Stimulated activated CD4-positive, alpha-beta T cell treated with anti-CD3 and anti-CD28 coated beads, Interleukin-1b, Interleukin-23, amount 100 ng/mL, for 48 hours (primary cell): ENCODE measurements at places on chromosomes 12 and 14.

DNA sequence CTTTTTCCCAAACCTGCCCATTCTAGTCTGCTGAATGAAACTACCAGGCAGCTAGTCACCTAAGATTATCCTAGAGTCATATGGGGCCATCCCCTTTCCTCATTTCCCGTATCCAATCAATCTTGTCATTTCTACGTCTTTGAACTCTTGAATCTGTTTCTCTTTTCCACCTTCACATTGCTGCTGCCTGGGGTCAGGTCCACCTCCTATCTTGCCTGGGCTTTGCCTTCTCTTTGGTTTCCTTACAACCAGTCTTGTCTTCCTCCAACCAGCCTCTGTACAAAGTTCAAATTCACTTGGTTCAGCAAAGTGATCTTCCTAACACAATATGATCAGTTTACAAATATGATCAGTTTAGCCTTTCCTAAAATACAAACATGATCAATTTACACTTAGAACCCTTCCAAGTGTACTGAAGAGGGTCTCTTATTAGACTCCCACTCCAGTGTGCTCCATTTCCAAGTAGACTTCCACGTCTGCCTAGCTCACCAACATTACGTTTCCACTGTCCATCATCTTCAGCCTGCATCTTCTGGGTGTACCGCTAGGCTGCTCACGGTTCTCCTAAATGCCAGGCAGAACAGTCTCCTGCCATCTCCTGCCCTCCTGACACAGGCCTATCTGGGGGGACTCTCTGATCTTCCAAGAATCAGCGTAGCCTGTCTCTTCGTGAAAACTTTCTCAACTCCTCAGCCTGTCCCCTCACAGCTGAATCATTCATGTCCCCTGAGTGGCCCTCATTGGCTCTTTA, 4.1 kb upstream of the ACVR1B start:
- DNase-seq: no peak

DNA sequence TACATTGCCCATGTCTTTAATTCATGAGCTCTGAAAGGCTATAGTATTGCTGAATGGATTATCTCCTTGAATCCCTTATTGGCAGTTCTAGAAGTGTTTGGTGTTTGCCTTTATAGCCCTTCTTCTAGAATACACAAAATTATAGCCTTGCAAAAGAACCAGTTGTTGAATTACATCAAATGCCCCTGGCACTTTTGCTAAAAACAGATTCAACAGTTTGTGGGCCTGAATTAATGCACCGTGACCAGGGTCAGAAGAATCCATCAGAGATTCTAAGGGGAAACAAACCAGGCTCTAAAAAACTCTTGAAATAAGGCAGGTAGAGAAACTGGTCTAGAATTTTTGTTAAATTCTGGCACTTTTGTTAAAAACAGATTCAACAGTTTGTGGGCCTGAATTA, 197.8 kb downstream of the SOX5 start:
- DNase-seq: no peak

GRCh38 chr12:28110329-28110728, 79.9 kb upstream of the CCDC91 start:
- DNase-seq: no peak

- DNase-seq: no peak
Observed at GRCh38 chr14:68349900-68350629, 442.8 kb downstream of the ZFP36L1 start.

GRCh38 chr12:119775246-119775895, 101.7 kb downstream of the CIT start:
- no peak for DNase-seq

DNA sequence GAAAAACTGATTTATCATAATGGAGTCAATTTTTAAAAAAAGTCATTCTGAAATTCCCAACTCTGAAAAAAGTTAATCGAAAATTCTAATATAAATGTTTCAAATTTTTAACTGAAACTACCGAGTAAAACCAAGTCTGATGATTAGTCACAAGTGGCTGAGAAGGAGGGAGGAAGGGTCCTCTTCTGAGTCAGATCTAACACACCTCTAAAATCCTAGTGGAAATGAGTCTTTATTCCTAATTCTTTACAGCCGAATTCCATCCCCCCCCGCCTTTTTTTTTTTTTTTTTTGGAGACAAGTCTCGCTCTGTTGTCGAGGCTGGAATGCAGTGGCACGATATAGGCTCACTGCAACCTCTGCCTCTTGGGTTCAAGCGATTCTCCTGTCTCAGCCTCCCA, 37.9 kb downstream of the RAD9B start:
- DNase-seq: no peak

- DNase-seq: no peak
Observed at GRCh38 chr14:22559041-22559440, 30.0 kb downstream of the DAD1 start.

GRCh38 chr14:76421662-76422061, 45.7 kb downstream of the ESRRB start:
- no peak for DNase-seq

DNA sequence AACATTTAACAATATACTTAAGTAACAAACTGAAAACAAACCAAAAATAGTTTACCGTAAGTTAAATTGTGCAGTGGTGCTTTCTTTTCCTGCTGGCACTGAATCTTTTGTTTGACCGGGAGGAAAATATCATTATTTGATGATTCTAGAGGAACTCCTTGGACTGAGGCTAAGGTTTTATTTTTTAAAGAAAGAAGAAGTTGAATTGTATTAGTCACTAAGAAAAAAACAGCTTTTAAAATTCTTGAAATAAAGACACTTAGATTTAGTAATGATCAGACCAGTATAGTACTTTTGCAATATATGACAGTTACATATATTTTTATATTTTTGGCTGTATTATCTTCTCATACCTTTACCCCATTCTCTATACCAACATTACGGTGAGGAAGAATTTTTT, 10.3 kb downstream of the MIS18BP1 start:
- no peak for DNase-seq

- no peak for DNase-seq
Observed at GRCh38 chr14:51295646-51296263, 55.7 kb downstream of the TMX1 start.

- DNase-seq: no peak
Observed at GRCh38 chr12:44381341-44381740, 494.8 kb downstream of the NELL2 start.

GRCh38 chr12:116600959-116601918, 42.1 kb downstream of the MAP1LC3B2 start:
- DNase-seq: no peak

- DNase-seq: no peak
Observed at GRCh38 chr12:112175361-112176155, 50.2 kb downstream of the TRAFD1 start.

GRCh38 chr14:38207377-38207735, 348 bp upstream of the SSTR1 start:
- no peak for DNase-seq

GRCh38 chr12:66799551-66799950, 120.7 kb upstream of the GRIP1 start:
- DNase-seq: no peak

DNA sequence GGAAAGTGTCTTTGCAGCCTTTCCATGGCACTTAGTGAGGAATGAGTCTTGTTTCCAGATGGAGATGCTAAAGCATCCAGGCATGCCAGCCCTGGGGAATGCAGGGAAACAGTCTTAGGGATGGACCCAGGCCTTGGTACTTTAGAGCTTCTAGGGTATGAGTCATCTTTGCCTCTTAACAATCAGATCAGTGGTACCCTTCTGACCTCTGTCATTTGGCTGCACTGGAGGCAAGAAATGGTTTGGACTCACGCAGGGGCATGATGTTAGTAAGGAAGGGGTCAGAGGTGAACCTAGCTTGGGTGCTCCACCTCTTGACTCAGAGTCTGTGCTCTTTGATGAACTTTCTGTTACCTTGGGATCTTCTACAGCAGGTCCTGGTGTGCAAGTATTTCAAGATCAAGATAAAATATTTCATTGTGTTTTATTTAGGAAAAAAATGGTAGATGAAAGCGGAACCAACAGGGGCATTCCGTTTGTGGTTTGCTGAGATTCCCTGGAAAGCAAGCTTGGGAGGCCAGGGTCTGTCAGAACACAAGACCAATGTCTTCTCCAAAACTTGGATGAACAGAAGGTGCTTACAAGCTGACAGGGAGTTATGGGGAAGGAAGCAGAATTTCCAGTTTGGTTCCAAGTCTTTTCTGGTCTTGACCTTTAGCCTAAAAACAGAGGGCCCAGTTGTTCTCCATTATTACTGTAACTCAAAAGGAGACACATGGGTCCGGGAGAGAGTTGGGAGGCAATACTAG, 216.2 kb downstream of the ZFP36L1 start:
- no peak for DNase-seq
